ENCODE measurements at places on chromosomes 3 and 15.

GRCh38 chr15:78642331-78642730, 1.3 kb upstream of the CHRNB4 start:
- DNase-seq = no peak

DNA sequence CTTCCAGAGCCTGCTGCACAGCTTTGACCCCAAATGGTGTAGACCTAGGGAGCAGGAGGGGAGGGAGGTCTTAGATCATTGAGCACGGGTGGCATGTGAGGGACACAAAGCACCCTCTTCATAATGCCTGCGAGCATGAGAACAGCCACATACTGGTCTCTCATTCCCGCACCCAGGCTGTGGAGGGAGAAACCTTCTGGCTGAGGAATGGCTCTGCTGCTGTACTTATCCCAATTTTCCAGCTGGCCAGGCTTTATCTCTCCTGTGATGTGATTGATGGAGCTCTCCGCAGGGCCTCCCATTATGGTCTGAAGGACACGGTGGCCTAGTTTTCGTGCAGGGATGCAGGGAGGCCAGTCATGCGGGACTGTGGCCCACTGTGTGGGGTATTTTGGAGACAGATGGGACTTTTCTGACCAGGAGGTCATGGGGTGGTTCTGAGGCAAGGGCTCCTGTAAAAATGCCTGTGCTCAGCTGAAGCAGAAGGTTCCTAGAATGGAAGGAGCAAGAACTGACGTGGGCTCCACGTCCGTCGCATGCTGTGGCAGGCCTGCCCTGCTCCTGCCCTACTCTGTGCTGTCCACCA, 251.5 kb downstream of the PLCL2 start:
- no peak for DNase-seq

DNA sequence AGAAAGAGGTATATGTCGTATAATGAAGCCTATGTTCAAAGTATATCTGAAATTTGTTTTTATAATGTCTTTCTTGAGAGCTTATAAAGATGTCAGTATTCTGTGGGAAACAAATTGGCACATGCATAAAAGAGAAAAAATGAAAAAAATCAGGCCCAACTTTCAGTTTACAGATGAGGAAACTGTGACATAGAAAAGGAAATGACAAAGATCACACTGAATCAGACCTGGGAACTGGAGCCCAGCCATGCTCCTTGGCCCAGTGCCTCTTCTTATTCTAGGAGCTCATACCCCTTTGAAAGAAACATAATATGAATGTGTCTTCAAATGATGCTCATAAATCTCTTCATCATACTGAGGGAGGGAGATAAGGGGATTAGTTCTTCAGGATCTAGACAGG, 48.4 kb downstream of the TMEM44 start:
- no peak for DNase-seq

DNA sequence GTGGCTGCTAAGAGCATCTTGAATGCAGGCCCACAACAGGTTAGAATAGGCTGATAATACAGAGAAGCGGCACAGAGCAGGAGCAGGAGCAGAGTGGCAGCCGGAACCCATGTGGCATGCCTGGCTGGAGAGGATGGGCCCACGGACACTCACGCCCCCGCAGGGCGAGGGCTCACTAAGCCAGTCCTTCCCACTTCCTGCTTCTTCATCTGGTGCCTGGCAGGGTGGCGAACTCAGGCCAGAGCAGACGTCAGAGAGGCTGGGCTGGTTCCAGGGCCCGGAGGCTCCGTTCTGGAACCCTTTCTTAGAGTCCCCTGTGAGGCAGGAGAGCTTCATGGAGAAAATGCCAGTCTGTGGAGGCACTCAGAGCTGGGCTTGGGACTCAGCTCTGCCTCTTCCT, 195.1 kb downstream of the NTRK3 start:
- no peak for DNase-seq

GRCh38 chr3:126858887-126859286, 124.0 kb upstream of the PLXNA1 start:
- DNase-seq = peak; percentile 100

- peak; percentile 17 for DNase-seq
These were observed 60.5 kb downstream of the GLDN start for GRCh38 chr15:51401872-51402517.

- DNase-seq = no peak
These were observed 12.1 kb downstream of the GALNT15 start for GRCh38 chr3:16186565-16186964.

GRCh38 chr15:73474785-73475184, 31.8 kb downstream of the REC114 start:
- DNase-seq = no peak

DNA sequence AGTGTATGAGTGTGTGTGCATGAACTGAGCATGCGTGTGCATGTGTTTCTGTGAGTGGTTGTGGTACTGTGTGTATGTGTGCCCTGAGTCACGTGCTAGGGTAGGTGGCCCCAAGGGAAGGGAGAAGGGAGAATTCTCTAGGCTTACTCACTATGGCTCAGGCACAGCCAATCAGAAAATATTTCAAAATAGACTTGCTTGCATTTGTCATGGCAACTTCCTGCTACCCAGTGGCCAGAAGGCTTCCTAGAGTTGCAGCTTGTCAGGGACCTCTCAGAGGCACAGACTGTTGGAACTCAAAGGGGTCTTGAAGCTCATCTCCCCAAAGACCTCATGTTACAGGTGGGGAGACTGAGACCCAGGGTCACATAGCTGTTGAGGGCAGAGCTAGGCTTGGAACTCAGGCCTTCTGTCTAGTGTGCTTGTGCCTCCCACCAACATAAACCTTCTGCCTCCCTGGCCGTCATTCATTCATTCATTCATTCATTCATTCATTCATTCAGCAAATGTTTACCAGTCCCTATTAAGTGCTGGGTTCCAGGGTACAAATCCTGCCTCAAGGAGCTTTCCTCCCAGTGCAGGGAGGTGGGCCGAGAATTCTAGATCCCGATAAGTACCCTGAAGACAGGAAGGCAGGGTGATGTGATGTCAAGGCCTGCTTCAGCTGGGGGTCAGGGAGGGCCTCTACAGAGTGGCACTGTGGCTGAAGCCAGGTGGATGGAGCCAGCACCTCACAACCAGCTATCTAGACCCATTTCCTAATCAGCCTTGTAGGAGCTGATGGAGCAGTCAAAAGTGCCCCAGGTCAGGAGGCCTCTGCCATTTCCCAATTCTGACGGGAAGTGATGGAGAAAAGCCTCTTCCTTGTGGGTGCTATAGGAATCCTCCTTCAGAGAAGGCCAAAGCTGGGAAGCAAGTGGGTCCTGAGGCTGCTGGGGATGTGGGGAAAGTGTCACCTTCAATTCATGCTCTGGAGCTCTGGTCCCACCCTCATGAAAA, 10.9 kb upstream of the RFT1 start:
- DNase-seq = no peak

GRCh38 chr3:146540978-146541377, 3.4 kb downstream of the PLSCR1 start:
- no peak for DNase-seq

GRCh38 chr3:41848753-41849574, 112.9 kb downstream of the ULK4 start:
- DNase-seq = no peak

DNA sequence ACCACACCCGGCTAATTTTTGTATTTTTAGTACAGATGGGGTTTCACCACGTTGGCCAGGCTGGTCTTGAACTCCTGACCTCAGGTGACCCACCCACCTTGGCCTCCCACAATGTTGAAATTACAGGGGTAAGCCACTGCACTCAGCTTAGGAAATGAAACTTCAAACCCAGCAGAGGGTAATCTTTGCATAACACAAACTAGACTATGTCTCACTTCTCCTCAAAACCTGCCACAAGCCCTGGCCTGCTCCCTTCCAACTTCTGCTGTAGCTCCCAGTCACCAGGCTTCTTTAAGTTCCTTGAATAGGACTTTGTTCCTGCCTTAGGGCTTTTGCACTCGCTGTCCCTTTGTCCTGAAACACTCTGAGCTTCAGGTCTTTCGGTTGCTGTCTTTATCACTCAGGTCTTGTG, 39.2 kb upstream of the SEMA4B start:
- DNase-seq = no peak

- DNase-seq = no peak
These were observed 8.3 kb downstream of the TMEM44 start for GRCh38 chr3:194624956-194625355.

DNA sequence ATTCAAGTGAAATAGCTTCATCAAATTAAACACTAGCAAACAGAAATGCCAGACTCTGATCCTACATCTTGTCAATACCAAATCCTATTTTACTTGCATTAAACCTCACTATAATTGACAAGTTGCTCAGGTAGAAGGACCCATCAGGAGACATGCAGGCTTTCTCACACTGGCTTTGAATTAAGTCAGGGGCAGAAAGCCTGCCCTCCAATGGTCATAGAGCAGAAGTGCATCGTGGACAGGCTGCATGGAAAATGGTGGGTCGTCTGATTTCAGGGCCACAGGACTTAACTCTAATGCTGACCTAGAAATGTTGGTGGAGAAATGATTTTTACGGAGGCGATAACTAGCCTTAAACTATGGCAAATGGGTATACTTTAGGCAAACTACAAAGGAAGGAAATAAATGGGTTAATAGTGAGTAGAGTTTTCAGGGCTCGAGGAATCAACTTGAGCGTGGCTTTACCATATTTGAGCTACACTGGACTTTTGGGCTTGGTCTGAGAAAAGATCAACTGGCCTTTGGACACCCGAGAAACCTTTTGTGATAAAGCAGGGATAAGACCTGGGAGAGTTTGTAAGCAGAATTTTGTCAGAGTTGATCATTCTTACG, 283.9 kb downstream of the GRM7 start:
- DNase-seq = peak; percentile 1

DNA sequence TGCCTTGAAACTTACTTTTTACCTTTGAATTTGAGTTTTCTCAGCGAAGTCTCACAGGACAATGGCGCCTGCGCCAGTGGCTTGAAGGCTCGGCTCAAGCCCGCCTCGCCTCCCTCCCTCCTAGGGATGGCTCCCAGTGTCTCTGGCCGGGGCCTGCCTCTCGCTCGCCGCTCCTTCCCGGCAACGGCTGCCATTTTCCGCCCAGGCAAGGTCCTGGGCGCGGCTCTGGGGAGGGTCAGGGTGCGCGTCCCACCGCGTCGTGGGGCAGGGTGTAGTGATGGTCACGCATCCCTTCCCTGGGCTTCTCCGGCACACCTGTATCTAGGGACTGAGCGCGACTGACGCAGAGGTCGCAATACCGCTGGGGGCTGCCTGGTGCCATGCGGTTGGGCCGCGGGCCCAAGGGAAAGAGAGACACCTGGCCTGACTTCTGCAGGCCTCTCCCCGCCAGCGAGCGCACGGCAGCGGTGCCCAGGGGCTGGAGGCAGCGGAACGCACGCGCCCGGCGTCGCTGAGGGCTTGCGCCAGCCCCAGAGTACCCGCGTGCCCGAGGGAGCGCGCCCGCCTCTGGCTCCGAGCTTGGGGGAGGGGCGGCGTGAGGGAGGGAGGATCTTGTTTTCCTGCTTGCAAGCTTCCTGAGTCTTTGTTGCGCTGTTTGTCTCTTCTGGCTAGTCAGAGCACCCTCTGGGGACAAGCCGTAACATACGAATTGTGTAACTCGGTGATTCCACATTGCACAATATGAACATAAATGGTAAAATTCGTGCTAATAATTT, 20.7 kb upstream of the FEM1B start:
- DNase-seq = no peak

GRCh38 chr3:12995389-12996180, 77.6 kb downstream of the IQSEC1 start:
- DNase-seq = no peak

DNA sequence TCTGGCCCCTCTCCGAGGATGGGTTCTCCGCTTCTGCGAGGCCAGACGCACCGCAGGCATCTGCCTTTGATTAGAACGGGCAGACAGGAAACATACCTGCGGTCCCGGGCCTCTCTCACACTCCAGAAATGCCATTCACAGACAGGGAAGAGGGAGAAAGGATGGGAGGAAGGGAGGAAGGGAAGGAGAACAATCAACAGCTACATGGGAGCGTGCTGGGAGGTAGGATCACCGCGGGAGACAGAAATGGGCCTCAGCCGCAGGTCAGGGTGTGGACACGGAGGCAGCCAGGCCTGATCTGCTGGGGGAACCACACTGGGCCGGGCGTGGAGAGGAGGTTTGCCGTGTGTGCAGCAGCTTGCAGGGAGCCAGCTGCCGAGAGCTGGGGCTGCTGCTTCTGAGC, 90.7 kb upstream of the RGMA start:
- no peak for DNase-seq

- DNase-seq = no peak
These were observed 71.7 kb downstream of the P3H2 start for GRCh38 chr3:190048932-190049441.

DNA sequence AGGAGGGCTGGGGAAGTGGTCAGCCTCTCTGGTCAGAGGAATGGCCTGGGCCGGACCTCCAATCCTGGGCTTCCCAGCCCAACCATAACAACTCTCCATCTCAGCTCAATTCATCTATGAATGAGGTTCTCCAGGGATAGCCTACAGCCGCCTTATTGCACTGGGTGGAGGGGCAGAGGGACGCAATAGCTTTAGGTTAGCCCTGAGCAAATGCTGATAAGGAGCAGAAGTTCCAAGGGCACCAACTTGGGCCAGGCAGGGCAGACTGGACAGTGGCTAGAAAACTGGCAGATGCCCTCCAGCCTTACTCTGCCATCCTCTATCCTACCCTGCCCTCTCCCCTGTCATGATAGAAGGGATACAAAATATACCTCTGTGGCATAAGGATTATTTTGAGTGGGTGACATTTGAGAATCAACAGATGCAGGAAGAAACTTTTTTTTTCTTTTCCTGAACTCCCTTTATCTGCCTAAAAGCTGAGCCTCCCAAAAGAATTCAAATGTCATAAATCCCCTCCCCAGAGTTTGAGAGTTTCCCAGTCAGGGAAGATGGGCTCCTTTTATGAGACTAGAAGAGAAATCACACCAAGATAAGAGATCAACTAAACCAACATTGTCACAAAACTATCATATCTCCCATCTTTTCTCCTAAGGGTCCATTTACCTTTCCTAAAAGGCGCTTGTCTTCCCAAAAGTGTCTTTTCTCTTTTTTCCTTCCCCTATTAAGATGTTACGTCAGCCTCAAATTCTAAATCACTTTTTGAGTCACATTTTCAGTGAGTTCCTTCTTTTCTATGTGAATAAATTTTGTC, 40.4 kb upstream of the C15orf39 start:
- no peak for DNase-seq

- no peak for DNase-seq
These were observed 9.1 kb upstream of the UTS2B start for GRCh38 chr3:191339316-191339917.

GRCh38 chr15:88932271-88932874, 19.2 kb upstream of the MFGE8 start:
- DNase-seq = no peak

Measured in NCI-H2081 (cell line).